ENCODE measurements at places on chromosomes 12 and 14. TPM values are rescaled to one million over a fixed set of nuclear protein-coding genes. Genes with fewer than 3 reads are reported as not detected.

The LTBR gene
- 1.6 TPM for polyA plus RNA-seq

The C12orf60 gene
- polyA plus RNA-seq, result 9.4 TPM

The TBC1D30 gene
- 4.3 TPM for polyA plus RNA-seq

The CALCOCO1 gene
- 38.1 TPM for polyA plus RNA-seq

The GPRC5D gene
- polyA plus RNA-seq, result not detected

The ATXN2 gene
- 90.1 TPM for polyA plus RNA-seq

The CD69 gene
- 0.24 TPM for polyA plus RNA-seq

The MYO1H gene
- not detected for polyA plus RNA-seq

The TMED8 gene
- 64.2 TPM for polyA plus RNA-seq

The LGMN gene
- polyA plus RNA-seq, result 15.1 TPM

The CDKN3 gene
- 16.0 TPM for polyA plus RNA-seq

The FOXN4 gene
- 0.40 TPM for polyA plus RNA-seq

The SNRNP35 gene
- polyA plus RNA-seq, result 58.7 TPM

All from Purkinje cell (primary cell).